ENCODE measurements at places on chromosomes 16 and 17.

GRCh38 chr17:6551869-6552531, 4.4 kb downstream of the PITPNM3 start:
- no peak for DNase-seq

GRCh38 chr17:4573669-4574068, 10.7 kb upstream of the SMTNL2 start:
- peak; percentile 85 for DNase-seq

DNA sequence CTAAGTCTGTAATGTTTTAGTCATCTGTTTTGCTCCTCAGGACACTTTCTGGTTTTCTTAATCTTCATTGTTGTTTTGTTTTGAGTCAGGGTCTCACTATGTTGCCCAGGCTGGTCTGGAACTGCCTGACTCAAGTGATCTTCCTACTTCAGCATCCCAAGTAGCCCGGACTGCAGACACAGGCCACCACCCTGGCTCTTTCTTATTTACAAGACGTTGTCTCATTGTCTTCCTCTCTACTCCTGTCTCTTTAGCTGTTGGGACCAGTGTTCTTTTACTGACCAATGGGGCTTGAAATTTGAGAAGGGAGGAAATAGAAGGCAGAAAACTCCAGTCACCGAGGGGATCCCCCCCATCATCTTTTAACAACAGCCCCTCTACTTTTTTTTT, 1.2 kb downstream of the SCPEP1 start:
- DNase-seq, result no peak

- DNase-seq, result peak; percentile 88
These were observed 41.1 kb upstream of the FOXJ1 start for GRCh38 chr17:76182016-76182764.

DNA sequence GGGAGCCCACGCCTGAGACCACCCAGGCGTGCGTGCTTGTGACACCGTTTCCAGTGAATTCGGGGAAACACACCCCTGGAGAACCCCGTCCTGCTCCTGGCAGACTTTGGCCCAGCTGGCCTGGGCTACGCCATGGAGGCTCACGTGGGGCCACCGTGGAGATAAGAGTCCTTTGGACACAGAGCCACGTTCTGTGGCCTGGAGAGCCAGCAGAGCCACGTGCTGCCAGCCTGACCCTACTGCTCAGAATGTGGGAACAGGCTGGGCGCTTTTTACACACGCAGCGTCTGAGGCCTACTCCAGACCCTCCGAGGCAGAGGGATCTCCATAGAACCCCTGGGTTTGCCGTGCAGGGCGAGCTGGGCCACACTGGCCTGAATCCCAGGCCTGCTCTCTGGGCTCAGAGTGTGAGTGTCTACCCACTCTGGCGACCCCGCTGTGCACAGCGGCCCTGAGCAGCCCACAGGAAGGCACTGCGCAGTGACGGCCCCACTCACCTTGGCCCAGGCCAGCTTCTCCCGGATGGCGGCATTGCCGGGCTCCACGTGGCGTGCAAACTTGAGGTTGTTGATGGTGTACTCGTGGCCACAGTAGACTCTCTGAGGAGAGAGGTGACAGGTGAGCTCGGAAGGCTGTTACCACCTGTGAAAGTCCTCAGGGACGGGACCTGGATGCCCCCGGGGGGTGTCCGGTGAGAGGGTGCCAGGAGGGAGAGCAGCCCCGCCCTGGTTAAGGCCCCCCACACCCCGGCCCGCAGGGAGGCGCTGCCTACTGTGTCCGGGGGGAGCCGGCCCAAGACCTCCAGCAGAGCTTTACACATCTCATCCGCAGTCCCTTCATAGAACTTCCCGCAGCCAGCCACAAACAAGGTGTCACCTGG, 10.0 kb downstream of the HAGH start:
- no peak for DNase-seq

GRCh38 chr17:7610641-7611040, 4.1 kb downstream of the FXR2 start:
- no peak for DNase-seq

GRCh38 chr17:5794881-5795506, 210.7 kb upstream of the NLRP1 start:
- DNase-seq, result no peak

GRCh38 chr17:59561042-59561441, 4.4 kb upstream of the DHX40 start:
- peak; percentile 26 for DNase-seq

DNA sequence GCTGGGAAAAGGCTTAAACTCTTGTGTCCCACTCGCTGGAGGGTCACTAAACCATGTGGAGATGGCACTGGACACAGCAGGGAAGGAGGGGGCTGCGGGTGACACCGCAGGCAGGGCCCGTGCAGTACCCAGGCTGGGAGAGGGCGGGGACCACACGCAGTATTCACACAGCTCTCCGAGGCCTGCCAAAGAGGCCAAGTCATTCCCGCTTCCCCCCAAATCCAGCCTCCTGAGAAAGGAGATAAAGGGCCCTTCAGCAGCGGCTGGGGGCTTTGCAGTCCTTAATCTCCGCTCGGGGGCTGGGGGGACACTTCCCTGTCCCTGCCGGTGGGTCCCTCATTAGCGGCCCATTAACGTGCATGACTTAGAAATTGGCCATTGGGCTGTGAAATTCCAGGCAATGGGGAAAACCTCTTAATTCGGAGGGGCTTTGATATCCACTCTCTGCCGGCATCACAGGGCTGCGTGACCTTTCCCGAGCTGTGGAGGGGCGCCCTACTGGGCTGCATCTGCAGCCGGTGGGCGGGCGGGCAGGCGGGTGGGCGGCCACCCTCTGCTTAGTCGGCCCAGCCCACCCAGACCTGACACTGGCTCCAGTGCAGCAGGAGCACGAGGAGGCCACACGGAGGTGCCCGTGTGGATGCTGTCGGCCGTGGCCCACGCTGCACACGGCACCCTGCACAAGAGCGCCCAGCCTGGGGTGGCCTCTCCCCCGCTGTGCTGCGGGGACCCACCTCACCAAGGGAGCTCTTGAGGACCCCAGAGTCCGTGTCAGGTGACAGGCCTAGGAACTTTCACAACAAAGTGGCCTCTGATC, 2.6 kb upstream of the SLC38A8 start:
- no peak for DNase-seq
